NCI-H1417 (cell line): ENCODE measurements at places on chromosomes 3 and 15.

DNA sequence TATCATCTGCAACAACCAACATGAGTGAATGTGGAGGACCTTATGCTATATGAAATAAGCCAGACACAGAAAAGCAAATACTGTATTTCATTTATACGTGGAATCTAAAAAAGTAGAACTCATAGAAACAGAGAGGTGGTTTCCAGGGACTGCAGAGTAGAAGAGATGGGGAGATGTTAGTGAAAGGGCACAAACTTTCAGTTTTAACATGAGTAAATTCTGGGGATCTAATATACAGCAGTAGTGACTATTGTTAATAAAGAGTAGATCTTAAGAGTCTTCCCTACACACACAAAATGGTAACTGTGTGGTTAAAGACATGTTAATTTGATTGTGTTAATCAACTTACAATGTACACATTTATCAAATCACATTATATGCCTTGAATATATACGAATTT, 20.9 kb upstream of the MELTF start:
- DNase-seq: no peak

GRCh38 chr3:1828519-1828918, 270.1 kb upstream of the CNTN4 start:
- no peak for DNase-seq

DNA sequence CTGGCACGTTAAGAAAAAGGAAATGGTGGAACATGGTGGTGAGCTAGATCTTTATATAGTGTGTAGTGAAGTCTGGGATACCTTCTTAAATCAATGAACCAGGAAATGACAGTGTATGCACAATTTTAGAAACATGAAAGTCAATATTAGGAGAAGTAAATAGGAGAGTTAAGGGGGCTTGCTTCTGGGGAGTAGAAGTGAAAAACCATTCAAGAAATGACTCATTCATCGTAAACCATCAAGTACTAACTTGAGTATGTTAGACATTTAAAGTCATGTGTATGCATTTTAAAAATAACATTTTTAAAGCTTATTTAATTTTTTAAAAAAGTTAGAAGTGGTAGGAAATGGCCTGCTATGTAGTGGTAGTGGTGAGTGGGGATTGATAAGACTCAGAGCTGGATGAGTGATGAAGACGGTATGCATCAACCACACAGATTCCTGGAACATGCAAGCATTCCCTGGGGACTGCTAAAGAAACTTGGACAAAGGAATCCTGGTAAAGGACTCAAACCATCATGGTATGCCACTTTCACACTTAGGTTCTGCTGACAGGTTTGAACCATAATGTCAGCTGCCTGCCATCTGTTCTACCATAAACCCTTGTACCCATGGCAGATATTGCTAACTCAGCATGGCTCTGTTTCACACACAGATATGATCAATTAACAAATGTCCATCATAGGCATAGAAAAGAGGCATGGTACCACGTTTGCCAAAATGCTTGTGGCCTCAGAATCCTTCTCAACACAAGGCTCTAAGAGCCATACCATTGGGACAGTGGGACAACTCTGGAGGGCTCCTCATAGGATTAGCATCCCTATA, 28.9 kb upstream of the MITF start:
- no peak for DNase-seq

DNA sequence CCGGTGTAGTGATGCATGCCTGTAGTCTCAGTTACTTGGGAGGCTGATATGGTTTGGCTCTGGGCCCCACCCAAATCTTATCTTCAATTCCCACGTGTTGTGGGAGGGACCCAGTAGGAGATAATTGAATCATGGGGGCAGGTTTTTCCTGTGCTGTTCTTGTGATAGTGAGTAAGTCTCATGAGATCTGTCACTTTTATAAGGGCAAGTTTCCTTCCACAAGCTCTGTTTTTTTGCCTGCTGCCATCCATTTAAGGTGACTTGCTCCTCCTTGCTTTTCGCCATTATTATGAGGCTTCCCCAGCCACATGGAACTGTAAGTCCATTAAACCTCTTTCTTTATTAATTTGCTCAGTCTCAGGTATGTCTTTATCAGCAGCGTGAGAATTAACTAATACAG, 566.7 kb upstream of the NECTIN3 start:
- no peak for DNase-seq

- DNase-seq: no peak
These were observed 1.5 kb downstream of the ST8SIA2 start for GRCh38 chr15:92395098-92395635.

DNA sequence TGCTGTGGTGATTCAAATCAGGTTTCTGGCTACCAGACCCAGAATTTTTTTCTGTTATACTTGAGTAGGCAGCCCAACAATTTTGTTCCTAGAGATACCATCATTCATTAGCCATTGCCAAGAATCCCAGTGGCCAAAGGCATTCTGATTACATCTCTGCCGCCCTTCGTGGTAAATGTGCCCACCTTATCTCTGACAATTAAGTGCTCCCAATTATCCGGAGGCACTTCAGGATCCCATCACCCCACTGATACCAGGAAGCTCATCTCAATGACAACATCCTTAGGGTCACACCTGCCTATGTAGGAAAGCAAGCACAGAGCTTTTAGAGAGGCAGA, 43.2 kb upstream of the RPL35A start:
- DNase-seq: no peak

- no peak for DNase-seq
These were observed 99.2 kb upstream of the MLF1 start for GRCh38 chr3:158471639-158472294.

DNA sequence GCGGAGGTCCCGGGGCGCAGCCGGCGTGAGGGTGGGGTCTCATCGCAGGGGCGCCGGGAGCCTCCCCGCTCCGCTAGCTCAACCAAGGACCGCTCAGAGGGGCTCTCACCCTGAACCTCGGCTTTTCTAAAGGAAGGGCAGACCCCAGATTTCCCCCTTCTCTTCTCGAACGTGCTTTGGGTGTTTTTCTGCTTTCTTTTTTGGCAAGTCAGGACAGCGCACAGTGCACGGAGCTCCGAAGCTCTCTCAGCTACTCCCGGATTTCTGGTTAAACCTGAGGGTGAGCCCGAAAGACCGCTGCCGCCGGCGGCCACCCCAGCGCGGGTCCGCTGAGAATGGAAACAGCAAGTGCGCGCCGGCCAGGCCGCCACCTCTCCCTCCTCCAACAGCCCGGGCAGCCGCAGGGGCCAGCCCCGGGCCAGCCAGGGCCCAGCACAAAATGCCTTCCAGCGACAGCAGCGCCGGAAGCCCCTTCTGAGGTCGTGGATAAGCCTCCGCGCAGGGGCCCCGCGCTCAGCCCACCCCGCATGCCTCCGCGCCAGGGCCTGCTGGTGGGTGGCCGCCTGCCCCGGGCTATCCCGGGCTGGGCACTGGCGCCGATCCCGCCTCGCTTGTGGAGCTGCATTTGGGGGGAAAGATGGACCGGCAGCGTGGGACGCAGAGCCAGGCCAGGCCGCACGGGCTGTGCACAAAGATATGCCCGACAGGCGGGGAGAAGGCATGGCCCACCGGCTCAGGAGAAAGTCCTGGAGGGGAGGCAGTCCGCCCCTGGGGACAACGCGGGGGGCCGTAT, 8.2 kb upstream of the OCA2 start:
- DNase-seq: no peak

- DNase-seq: no peak
These were observed 15.5 kb downstream of the KLF15 start for GRCh38 chr3:126341755-126342150.

DNA sequence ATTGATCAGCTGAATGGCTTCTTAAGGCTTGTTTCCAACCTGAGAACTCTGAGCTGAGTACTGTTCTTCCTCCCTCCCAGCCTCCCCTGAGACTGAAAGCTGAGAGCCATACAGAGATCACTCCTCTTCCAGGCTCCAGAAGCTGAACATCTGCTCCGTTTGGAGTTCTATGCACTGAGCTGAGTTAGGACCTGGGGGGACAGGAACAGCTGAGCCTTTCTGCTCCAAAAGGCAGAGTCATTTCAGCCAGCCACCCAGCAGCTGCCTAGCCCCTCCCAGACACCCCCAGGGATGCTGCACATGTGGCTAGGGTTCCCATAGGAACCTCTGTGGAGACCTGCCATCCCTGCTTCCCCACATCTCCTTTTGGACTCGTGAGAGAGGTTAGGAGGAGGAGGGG, 64.2 kb upstream of the GLCE start:
- DNase-seq: no peak

- DNase-seq: no peak
These were observed 11.0 kb downstream of the FYCO1 start for GRCh38 chr3:45984331-45985312.

- DNase-seq: peak; percentile 42
These were observed 15.7 kb downstream of the LYZL4 start for GRCh38 chr3:42394579-42395288.

GRCh38 chr3:25527801-25528200, 99.7 kb downstream of the RARB start:
- DNase-seq: no peak

DNA sequence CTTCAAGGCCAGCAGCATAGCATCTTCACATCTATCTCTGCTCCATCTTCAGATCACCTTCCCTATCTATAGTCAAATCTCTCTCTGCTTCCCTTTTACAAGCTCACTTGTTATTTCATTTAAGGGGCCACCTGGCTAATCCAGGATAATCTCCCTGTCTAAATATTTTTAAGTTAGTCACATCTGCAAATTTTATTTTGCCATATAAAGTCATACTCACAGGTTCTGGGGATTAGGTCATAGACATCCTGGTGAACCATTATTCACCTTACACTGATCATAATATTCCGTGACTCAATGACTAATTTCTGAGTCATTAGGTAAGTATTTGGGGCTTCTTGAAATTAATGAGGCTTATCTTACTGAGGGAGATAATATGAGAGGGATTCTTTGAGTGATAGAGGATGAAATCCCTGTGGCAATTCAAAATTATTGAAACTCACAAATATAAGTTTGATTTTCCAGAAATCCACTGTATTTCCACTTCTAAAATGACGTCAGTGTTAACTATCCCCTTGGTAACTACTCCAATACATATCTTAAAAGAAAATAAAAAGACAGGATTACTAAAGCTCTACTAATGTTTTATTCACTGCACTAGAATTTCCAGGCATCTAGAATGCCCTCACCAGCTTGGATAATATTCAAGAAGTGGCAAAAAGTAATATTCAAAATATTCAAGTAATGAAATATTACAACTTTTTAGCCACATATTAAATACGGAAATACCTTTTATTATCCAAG, 93.7 kb upstream of the RBMS3 start:
- DNase-seq: no peak

DNA sequence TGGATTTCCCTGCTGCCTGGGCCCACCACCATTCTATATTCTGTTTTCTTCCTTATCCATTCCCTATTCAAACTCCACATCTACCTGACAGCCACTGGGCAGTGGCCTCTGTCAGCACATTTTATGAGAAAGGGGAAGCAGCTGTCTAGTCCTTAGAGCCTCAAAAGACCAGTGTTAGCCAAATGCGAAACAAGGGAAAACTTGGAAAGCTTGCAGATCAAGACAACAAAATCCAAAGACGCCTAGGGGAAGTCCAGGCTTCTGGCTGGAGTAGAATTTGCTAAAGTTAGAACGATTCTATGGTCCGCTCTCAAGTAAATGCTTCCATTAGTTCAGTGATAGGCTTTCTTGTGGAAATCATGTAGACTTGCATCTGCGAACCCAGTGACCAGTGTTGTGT, 39.4 kb upstream of the CHST2 start:
- no peak for DNase-seq

DNA sequence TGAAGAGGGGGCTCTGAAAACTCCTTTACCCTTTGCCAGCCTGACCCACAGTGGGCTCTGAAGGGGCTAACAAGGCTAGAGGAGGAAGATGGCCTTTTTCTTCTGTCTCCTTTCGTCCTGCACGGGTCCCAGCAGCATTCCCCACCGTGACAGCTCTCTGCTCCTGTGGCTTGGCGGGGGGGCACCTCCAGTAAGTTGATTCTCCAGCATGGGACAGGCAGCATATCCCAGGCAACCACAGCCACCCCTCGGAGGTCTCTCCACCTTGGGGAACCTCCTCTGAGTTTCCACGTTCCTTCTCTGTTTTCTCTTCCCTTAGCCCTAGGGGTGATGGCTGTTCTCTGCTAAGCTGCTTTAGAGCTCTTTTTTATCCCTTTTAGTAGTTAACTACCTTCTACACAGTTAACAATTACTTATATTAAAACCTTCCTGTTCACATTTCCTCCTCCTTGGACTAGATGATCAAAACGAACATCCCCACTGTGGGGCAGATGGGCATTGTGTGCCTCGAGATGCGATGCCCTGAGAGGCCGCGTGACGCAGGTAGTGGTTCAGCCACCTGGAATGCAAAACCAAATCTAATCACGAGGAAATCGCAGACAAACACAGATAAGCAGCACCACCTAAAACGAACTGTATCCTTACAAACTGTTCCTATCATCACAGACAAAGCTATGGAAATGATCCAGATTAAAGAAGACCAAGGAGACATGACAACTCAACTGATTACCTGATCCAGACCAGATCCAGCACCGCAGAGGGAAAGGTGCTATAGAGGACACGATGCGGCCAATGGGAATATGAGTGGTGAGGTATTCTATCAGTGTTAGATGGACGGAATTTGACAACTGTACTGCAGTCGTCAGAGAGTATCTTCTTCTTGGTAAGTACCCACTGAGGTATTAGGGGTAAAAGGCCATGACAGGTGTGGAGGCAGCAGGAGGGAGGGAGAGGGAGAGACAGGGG, 27.7 kb downstream of the TSPAN3 start:
- DNase-seq: no peak

DNA sequence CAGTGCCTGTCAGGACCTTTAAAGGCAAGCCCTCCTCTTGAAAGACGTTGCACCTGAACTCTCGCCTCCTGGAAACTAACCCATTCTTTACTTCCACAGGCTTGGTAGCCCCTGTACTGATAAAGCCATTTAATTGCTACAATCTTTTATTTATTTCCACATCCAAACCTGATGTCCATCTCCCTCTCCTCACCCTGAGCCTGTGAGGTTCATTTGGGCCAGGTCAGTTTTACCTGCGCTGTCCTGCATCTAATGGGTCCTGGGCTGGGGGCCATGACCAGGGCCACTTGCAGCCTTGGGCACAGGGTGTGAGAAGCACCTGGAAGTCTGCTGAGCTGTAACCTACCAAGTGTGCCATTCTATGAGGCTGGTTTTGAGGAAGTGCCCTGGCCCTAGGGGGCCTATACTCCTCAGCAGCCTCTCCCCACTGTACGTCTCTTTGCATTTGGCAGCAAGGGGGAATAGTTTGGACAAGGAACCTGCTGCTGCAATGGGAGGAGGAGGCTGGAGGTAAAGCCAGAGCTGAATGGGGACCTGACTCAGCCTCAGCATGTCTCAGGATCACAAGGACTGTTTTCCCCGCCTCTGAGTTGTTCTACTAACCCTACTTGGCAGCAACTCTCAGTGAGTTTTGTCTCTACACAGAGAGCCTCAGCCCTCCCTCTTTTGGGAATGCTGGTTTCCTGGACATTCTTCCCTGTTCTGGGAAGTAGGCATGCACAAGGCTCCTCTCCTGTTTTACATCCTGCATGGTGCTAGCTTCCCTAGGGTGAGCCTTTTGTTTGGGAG, 53.8 kb downstream of the WDR76 start:
- DNase-seq: no peak

DNA sequence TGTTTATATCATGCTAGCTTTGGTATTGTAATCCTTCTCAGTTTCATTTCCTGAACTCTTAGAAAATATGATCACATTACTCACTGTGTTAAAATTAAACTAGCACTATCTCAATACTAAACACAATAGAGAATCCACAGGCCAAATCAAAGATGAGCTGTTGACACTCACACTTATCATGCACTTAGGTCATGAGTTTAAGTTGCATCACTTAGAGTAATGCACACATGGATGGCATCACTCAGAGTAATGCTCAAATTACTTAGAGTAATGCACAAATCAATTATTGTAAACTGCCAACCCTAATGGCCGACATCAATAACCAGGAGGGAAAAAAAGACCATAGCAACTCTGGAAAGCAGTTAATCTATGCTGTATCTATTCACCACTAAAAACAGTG, 40.0 kb upstream of the MCF2L2 start:
- peak; percentile 40 for DNase-seq
